ENCODE measurements at places on chromosomes 1 and 21.

DNA sequence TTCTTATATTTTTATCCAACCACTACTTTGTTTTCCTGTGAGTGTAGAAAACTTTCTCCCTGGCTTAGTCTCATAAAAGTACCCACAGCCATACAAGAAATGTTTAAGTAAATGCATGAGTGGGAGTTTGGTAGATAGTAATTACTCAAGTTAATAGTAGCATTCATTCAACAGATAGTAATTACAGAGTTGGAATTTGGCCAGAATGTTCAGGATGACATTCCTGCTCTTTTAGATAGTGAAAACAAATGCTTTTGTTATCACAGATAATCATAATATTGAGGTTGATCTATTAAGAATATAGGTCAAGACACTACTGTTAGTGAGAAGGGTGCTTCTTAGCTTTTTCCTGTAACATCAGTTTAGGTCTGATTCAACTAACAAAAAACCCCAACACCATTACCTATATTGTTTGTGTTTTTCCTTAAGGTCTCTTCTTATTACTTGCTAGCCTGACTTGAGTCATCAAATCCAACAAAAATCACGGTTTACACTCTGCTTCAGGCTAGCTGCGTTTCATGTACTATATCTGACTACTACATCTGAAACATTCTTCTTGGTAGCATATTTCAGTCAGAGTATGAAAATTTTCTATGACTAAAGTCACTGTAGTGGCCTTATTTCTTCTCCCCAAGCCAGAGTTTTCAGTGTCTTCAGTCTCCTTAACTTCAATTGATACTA lies 163.7 kb downstream of the HS2ST1 start:
- no peak for DNase-seq

DNA sequence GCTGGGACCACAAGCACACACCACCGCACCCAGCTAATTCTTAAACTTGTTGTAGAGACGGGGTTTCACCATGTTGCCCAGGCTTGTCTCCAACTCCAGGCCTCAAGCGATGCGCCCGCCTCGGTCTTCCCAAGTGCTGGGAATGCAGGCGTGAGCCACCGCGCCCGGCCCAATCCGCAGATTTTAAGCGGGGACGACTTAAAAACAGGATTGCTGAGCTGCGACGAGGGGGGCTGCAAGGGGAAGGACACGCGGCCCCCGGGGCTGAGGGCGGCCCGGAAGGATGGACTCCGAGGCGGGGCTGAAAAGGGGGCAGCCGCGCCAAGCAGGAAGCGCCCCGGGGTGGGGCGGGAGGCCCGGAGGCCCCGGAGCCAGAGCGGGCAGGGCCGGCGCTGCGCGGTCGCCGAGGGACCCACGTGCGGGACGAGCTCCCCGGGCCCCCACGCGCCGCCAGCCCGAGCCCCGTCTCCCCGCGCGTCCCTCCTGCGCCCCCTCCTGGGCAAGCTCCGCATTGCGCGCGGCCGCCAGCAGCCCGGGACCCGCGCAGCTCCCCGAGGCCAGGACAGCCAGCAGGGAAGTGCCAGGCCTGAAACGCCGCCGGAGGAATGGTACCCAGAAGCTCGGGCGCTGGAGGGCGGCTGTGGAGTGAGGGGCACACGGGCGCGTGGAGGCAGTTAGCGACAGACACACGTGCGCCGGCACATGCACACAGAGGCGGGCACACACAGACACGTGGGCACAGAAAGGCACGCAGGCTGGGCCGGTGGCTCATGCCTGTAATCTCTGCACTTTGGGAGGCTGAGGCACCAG lies 5.5 kb upstream of the PRKCZ start:
- peak; percentile 53 for DNase-seq

GRCh38 chr1:68213843-68214242 lies 18.5 kb downstream of the WLS start:
- DNase-seq = no peak

DNA sequence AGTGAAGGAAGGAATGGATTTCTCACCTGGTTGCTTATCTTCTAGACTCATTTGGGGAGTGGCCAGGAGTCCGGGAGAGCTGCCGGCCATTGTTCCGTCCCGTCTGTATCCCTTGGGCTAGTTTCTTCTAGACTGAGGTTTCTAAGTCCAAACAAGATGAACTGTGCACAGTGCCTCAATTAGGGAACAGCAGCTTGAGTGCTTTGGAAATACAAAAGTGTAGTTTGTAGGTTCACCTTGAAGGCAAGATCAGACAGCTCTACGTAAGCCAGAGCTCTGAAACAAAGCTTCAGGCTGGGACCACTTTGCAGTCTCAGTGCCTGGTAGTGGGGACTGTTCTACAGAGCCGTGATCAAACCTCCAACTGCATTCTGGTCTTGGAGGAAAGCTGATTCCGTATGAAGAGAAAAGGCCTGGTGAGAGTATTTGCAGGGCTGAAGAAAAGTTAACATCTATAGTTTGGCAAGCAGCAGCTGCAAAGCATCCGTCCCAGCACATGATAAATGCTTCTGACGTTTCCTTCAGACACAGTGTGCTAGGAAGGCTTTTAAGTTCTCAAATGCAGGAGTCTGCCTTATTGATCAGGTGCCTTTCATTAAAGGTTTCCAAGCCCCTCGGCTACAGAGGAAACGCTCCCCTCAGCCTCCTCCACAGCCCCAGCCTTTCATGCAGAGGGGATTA lies 432.8 kb downstream of the KIF26B start:
- DNase-seq = no peak

- DNase-seq = no peak
Observed at GRCh38 chr1:28606771-28607170, 14.7 kb downstream of the RAB42 start.

GRCh38 chr1:219773775-219774174 lies 154.6 kb downstream of the SLC30A10 start:
- DNase-seq = no peak

DNA sequence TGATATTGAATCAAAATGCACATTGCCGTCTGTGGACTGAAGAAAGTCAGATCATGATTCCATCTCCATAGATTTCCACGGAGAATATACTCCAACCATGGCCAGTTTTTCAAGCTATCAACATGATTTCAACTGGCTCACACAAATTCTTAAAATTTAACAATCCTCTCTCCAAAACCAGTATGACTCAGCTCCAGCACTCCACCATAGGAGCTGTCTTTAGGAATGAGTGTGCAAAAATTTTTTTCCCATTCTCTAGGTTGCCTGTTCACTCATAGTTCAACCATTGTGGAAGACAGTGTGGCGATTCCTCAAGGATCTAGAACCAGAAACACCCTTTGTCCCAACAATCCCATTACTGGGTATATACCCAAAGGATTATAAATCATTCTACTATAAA lies 40.8 kb downstream of the RGL1 start:
- no peak for DNase-seq

DNA sequence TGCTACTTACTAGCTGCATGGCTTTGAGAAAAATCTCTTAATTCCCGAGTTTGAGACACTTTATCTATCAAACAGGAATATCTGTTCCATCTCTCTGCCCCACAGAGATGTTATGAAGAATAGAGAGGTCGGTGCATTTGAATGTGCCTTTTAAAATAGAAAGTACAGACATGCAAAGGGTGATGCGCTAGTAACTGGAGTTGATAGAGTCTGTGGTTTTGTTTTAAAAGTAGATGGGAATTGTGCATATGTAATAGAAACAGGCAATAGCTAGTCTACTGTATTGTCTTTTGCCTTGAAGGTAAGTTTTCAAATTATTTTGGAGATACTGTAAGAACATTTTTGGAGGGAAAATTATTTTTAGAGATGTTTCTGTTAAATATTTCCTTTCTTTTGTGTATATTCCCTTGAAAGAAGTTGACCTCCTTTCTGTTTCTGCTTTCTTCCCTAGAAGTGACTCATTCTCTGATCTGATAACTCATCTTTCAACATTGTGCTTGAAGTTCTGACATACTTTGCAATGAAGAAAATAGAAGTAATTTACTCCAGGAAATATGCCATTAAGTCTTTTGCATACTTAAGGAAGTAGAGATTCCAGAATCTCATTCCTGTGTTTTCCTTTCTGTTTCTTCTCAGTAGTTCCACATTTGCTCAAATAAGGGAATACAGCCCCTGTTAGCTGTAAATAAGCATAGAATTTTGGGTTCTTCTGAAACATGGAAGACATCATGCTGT lies 151.6 kb downstream of the SDCCAG8 start:
- DNase-seq = no peak

Data from common myeloid progenitor, CD34-positive (primary cell).